Hepatocyte (in vitro differentiated cells): ENCODE measurements at places on chromosomes 4 and X. TPM values are rescaled to one million over a fixed set of nuclear protein-coding genes. Genes with fewer than 3 reads are reported as not detected.

Gene S100G
- 35.3 and 51.1 TPM in 2 replicates for total RNA-seq

DNA sequence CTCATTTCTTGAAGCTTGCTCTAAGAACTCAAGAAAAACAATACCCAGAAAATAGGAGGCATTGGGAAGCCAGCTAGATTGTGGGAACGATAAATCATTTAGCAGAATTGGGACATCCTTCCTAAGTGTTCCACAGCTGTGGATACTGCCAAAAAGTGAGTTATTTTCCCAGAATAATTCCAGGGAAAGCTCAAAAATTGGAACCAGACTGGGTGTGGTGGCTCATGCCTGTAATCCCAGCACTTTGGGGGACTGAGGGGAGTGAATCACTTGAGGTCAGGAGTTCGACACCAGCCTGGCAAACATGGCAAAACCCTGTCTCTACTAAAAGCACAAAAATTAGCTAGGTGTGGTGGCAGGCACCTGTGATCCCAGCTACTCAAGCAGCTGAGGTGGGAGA lies 68.2 kb upstream of the GK2 start:
- no peaks in the 10 kb centered on the region for H3K27me3 ChIP-seq
- H3K36me3 ChIP-seq, result no peaks in the 10 kb centered on the region
- H3K4me1 ChIP-seq, result no peaks in the 10 kb centered on the region
- H3K4me3 ChIP-seq, result no peak overlapping the region
- no peak overlapping the region for H3K27ac ChIP-seq
- no peak for DNase-seq

Gene MAGEA2
- 0.28 and 0.93 TPM in 2 replicates for total RNA-seq

Gene ETNPPL
- total RNA-seq, result 1.2 and 2.4 TPM in 2 replicates

GRCh38 chr4:176443117-176443516 lies 123.4 kb downstream of the SPCS3 start:
- no peaks in the 10 kb centered on the region for H3K4me1 ChIP-seq
- H3K36me3 ChIP-seq, result no peaks in the 10 kb centered on the region
- H3K27me3 ChIP-seq, result no peaks in the 10 kb centered on the region
- DNase-seq, result no peak
- no peak overlapping the region for H3K27ac ChIP-seq
- H3K4me3 ChIP-seq, result no peak overlapping the region

Gene MAGEB2
- not detected in 2 replicates for total RNA-seq

DNA sequence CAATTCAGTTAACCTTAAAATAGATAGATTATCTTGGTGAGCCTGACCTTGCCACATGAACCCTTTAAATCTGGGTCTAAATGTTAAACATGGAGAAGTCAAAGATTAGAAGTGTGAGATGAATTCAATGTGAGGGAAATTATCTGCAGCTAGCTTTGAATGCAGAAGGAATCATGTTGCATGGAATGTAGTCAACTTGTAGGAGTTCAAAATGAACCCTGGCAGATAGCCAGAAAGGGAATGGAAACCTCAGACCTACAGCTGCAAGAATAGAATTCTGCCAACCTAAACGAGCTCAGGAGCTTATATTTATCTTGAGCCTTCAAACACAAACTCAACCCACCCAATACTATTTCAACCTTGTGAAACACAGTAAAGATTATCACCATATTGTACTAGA lies 632.5 kb downstream of the KCTD8 start:
- no peak overlapping the region for H3K27ac ChIP-seq
- no peaks in the 10 kb centered on the region for H3K4me1 ChIP-seq
- H3K4me3 ChIP-seq, result no peak overlapping the region
- H3K27me3 ChIP-seq, result no peaks in the 10 kb centered on the region
- H3K36me3 ChIP-seq, result no peaks in the 10 kb centered on the region
- no peak for DNase-seq

DNA sequence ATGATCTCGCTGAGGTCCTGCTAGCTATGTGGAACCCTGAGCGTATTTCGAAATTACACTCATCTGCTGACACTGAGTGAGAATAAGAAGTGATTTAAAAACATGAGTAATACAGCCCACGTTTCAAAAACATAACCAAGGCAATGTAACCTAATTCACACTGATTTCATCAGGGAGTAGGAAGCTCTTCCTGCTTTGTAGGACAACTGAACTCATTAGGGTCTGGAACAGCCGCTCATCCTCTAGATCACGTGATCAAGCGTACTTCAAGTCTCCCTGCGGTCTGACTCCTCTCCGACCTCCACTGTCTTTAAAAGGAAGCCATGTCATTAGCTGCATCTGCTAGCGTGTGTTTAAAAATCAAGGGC lies 138.0 kb downstream of the NSUN7 start:
- no peak overlapping the region for H3K4me3 ChIP-seq
- no peaks in the 10 kb centered on the region for H3K4me1 ChIP-seq
- H3K36me3 ChIP-seq, result no peaks in the 10 kb centered on the region
- DNase-seq, result no peak
- H3K27me3 ChIP-seq, result no peaks in the 10 kb centered on the region

- no peak overlapping the region for H3K4me3 ChIP-seq
- DNase-seq, result no peak
- no peak overlapping the region for H3K27ac ChIP-seq
- no peaks in the 10 kb centered on the region for H3K4me1 ChIP-seq
- no peaks in the 10 kb centered on the region for H3K36me3 ChIP-seq
These were observed 1.6 kb upstream of the EFNB1 start for GRCh38 chrX:68827256-68827655.
